ENCODE measurements at places on chromosomes 2 and 18.

DNA sequence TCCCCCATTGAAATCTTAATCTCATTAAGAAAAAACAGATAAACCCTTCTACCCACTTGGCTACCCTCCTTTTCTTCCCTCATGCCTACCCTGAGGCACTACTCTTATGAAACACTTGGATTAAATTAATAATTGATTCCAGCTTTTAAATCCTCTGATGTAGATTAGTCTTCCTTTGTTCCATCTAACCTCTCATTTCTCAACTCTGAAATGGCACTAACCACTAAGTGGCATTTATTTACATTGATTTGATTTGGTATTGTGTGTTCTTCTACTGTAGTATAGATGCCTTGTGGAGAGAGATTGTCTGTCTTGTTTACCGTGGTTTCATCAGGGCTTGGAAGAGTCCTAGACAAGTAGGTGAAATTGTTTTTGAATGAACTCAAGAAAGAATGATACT is 26.7 kb downstream of the ITGA4 start:
- DNase-seq = no peak

GRCh38 chr2:158228943-158229508 is 127.3 kb downstream of the UPP2 start:
- DNase-seq = no peak

- DNase-seq = no peak
Measured at GRCh38 chr18:79785831-79786230, 11.9 kb upstream of the KCNG2 start.

GRCh38 chr2:222304737-222305515 is 6.1 kb upstream of the PAX3 start:
- no peak for DNase-seq

DNA sequence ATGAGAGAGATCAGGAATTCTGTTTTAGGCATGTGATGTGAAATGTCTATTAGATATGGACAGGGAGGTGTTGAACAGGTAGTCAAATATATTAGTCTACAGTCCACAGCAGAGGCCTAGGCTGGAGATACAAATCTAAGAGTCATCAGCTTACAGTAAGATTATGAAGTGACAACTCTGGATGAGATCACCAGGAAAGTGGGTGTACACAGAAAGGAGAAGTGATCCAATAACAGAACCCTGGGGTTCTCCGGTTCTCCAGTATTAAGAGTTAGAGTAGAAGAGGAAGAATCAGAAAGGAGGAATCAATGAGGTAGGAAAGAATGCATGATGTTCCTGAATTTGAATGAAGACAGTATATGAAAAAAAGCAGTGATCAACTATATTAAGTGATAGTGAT is 362.3 kb downstream of the FIGN start:
- no peak for DNase-seq

DNA sequence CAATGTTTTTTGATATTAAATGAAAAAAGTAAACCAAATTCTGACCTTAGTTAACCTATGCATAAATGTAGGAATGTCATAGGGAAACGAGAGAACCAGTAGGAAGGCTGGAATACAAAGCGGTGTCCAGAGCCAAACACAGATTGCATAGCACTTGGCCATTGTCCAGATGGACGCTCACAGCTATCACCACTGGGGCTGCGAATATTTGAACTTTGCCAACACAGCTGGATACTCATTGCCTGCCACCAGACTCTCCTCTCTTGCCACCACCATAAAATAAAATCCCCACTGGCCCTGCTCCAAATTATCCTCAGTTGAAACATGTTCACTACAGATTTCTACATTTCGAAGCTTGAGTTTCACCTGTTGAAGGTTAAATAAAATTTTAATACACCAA is 159.3 kb upstream of the GULP1 start:
- DNase-seq = no peak

All from activated T-cell treated with anti-CD3 and anti-CD28 coated beads for 24 hours (primary cell).